ENCODE measurements at places on chromosomes 3 and 15. TPM values are rescaled to one million over a fixed set of nuclear protein-coding genes. Genes with fewer than 3 reads are reported as not detected.

- H3K4me1 ChIP-seq = no peaks in the 10 kb centered on the region
- DNase-seq = no peak
- H3K4me3 ChIP-seq = no peak overlapping the region
- no peaks in the 10 kb centered on the region for H3K36me3 ChIP-seq
- no peaks in the 10 kb centered on the region for H3K27me3 ChIP-seq
Measured at GRCh38 chr3:174229916-174230315, 629.2 kb upstream of the NAALADL2 start.

DNA sequence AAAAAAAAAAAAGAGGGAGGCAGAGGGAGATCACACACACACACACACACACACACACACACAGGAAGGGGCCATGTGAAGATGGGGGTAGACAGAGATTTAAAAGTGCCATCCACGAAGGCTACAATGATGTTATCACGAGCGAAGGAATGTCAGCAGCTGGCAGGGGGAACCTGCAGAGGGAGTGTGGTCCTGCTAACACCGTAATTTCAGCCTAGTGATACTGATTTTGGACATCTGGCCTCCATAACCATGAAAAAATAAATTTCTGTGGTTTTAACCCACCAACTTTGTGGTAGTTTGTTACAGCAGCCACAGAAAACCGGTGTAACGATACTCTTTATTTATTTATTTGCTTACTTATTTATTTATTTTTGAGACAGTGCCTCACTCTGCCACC, 76.0 kb downstream of the TMCO5A start:
- H3K4me1 ChIP-seq = no peaks in the 10 kb centered on the region
- H3K36me3 ChIP-seq = no peaks in the 10 kb centered on the region
- H3K27me3 ChIP-seq = no peaks in the 10 kb centered on the region
- DNase-seq = no peak
- H3K27ac ChIP-seq = no peak overlapping the region

GRCh38 chr15:63077952-63078351, 35.4 kb downstream of the TPM1 start:
- H3K27me3 ChIP-seq = no peaks in the 10 kb centered on the region
- no peak overlapping the region for H3K4me3 ChIP-seq
- no peaks in the 10 kb centered on the region for H3K36me3 ChIP-seq
- DNase-seq = no peak

GRCh38 chr15:74242441-74243185, 6.5 kb downstream of the CCDC33 start:
- no peaks in the 10 kb centered on the region for H3K36me3 ChIP-seq
- DNase-seq = no peak
- H3K27ac ChIP-seq = no peak overlapping the region
- H3K4me1 ChIP-seq = peaks cover 30% of the 10 kb centered on the region

DNA sequence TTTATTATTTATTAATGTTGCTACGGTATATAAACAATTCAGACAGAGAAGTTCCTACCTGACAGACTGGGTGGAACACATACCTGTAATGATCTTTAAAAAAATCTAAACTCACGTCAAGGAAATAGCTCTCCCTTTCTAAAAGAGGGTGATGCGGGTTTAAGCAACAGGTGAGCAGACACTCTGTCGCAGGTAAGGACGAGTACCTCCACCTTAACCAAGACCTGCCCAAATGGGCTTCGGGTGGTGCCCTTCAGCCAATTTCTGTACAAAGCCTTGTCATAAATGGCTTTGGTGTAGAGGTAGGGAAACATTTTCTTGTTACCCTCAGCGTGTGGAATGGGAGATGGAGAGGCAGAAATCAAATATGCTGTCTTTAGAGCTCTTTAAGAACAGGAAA, 67.0 kb downstream of the CHSY1 start:
- H3K27me3 ChIP-seq = no peaks in the 10 kb centered on the region
- H3K4me1 ChIP-seq = peaks cover 36% of the 10 kb centered on the region
- no peaks in the 10 kb centered on the region for H3K36me3 ChIP-seq
- no peak overlapping the region for H3K27ac ChIP-seq

DNA sequence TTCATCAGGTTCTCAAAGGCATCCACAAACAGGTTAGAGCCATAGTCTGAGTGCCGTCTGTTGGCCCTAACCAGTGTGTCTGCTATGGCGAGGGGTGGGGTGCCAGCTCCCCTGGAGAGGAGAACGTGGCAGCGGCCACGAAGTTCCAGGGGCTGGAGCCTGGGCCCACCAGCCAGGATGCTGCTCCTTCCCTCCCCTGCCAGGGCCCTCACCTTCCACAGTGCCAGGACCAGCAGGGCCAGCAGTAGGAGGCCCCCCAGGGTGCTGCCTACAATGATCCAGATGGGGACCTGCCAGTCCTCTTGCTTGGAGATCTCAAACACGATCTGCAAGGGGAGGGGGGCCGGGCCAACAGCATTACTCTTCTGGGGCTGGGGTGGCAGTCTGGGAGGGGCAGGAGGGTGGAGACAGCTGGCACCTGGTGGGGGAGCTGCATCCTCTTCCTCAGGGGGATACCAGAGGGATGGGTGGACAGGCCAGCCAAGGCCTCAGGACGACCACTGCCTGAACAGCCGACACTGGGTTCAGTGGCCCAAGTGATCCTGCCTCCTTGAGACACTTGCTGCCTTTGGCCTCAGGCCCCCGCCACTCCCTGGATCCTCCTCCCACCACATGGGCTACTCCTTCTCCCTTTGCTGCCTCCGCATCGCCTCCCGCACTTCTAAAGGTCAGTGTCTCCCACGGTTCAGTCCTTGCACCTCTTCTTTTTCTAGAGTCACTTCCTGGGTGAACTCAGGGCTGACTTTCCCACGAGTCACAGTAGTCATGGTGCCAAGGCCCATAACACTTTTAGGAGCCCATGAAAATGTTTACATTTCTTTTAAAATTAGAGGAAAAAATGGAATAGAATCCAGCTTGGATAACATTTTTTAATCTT, 26.3 kb downstream of the FEM1B start:
- H3K27me3 ChIP-seq = no peaks in the 10 kb centered on the region
- no peak overlapping the region for H3K27ac ChIP-seq
- H3K4me3 ChIP-seq = no peak overlapping the region
- no peak for DNase-seq
- no peaks in the 10 kb centered on the region for H3K4me1 ChIP-seq

DNA sequence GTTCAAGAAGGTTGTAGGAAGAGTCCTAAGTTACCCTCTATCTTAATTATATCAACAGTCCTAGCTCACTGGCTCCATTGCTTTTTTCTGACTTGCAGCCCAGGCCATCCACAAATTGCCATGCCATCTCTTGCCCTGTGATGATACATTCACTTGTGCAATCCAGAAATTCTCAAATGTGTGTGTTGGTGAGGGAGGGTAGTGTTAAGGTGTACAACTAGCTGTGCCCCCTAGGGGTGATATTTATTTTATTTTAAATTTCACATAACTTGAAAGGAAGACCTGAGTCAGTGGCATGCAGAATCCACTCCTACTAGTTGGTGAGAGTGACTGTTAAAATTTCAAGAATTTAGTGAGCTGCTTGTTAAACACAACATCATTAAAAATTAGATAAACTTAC, 156.1 kb upstream of the ANKRD28 start:
- H3K27ac ChIP-seq = no peak overlapping the region
- no peaks in the 10 kb centered on the region for H3K4me1 ChIP-seq
- H3K27me3 ChIP-seq = no peaks in the 10 kb centered on the region
- H3K36me3 ChIP-seq = no peaks in the 10 kb centered on the region
- no peak for DNase-seq
- no peak overlapping the region for H3K4me3 ChIP-seq

Gene LRTM1
- total RNA-seq = not detected

Gene CTXN2
- total RNA-seq = 0.05 TPM

Measured in Panc1 (cell line).